ENCODE measurements at places on chromosomes 1 and 21.
A peak's percentile ranks its signal among the peaks of the same experiment; 100 is the strongest.

- no peak for DNase-seq
Observed at GRCh38 chr1:230421481-230421880, 4.7 kb downstream of the PGBD5 start.

DNA sequence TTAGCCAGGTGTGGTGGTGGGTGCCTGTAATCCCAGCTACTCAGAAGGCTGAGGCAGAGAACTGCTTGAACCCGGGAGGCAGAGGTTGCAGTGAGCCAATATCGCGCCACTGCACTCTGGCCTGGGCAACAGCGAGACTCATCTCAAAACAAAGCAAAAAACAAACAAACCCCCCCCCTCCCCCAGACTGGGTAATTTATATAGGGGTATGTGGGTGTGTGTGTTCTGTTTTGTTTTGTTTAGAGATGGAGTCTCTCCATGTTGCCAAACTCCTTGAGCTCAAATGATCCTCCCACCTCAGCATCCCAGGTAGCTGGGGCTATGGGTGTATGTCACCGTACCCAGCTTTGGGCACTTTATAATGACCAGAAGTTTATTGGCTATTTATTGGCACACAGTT, 73.6 kb downstream of the SLC27A3 start:
- DNase-seq = no peak

DNA sequence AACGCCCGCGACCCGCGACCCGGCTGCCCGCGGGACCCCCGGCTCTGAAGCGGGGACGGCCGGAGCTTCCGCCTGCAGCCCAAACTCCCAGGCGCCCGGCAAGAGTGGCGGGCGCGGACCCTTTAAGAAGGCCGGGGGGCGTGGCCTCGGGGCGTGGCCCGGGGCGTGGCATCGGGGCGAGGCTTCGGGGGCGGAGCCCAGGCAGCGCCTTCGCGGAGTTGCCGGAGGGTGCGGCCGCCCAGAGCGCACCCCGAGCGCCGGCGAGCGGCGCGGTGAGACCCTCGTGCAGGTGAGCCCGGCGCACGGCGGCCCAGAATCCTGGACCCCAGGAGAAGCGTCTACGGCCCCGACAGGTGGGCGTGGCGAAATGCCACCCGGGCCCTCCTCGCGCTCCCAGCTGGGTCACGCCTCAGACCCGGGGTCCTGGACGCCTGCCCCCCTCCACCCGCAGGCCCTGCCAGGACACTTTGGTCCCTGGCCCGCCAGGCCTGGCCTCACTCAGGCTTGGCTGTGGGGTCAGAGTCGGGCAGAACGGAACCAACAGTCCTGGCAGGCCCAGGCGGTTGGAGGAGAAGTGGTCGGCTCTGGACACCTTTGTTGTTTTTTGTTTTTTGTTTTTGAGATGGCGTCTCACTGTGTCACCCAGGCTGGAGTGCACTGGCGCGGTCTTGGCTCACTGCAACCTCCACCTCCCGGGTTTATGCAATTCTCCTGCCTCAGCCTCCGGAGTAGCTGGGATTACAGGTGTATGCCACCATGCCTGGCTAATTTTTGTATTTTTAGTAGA, 14.4 kb downstream of the RNF223 start:
- peak; percentile 82 for DNase-seq

DNA sequence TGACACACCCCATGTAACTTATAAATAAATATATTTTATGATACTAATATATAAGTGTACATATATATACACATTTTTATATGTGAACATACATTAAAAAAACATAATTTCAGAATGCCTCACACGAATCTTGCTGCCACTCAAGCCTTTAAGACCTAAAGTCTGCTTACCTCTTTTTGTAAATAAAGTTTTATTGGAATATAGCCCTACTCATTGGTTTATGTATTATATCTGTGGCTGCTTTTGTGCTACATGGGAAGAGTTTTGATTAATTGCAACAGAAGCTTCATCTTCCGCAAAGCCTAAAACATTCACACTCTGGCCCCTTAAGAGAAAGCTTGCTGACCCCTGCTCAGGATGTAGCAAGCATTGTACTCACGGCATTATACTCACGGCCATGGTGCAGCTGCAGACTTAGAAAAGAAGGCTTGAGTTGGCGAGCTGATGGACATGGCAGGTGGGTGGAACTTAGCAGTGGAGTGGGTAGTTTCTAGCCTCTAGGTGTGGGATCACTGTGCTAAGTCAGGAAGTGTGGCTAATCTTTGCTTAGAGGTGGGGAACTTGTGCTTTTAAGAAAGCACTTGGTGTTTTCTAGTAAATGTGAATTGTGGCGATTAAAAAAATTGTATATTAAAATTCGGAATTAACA, 80.8 kb downstream of the DYRK1A start:
- DNase-seq = no peak

DNA sequence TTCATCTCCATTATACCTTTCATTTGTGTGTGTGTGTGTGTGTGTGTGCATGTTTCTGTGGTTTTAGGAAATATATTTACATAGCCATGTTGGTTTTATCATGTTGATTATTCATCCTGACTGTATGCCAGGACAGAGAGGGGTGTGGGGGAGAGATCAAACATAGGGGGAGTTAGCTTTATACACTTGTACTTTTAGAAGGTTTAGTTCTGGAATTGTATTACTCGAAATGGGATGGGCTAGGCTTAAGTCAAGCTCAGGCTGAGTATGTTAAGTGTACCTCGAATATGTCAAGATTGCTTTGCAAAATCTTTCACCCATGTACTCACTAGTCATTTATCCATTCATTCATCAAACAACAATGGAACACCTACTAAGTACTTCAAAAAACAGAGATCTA, 123.3 kb downstream of the HMCN1 start:
- DNase-seq = no peak

All from T-helper 1 cell (primary cell).